Right ventricle myocardium inferior (tissue), 1 donor: ENCODE measurements at places on chromosomes 6 and 20.

- DNase-seq: peak; percentile 20
Measured at GRCh38 chr6:169155481-169155880, 98.2 kb downstream of the THBS2 start.

- DNase-seq: no peak
Measured at GRCh38 chr20:26214991-26215390, 518.3 kb upstream of the ZNF337 start.

GRCh38 chr6:42136508-42137193 lies 5.8 kb downstream of the C6orf132 start:
- DNase-seq: peak; percentile 17

DNA sequence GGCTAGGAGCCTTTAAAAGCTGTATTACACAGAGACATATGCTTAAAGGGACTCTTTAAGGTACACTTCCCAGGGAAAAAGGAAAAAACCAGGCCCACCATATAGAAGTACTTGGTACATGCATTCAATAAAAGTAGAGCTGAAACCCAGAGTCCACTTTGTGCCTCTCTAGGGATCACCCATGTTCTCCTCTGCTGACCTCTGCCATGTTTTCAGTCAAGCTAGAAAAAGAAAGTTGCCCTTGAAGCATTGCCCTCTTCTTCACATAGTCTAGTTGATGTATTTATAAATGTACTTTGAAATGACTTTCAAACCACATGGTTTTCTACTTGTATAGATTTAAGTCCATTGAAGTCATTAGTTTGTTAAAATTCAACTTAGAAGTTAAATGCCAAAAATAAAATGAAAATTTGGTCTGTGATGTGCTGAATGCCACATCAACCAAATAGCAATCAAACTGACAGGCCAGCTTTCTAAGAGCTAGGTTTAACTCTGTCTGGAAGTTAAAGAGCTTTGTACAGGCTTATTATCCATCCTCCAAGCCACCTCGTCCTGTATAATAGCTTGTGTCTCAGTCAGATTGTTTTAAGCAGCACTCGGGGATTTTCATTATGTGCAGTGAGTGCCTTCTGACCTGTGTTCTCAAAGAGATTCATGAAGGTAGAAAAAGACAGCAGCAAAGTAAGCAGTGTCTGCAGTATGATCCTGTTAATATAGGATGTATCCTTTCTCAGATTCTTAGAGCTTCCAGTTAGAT lies 238.6 kb upstream of the PLN start:
- no peak for DNase-seq

- no peak for DNase-seq
Measured at GRCh38 chr6:128483472-128484135, 36.8 kb downstream of the PTPRK start.

DNA sequence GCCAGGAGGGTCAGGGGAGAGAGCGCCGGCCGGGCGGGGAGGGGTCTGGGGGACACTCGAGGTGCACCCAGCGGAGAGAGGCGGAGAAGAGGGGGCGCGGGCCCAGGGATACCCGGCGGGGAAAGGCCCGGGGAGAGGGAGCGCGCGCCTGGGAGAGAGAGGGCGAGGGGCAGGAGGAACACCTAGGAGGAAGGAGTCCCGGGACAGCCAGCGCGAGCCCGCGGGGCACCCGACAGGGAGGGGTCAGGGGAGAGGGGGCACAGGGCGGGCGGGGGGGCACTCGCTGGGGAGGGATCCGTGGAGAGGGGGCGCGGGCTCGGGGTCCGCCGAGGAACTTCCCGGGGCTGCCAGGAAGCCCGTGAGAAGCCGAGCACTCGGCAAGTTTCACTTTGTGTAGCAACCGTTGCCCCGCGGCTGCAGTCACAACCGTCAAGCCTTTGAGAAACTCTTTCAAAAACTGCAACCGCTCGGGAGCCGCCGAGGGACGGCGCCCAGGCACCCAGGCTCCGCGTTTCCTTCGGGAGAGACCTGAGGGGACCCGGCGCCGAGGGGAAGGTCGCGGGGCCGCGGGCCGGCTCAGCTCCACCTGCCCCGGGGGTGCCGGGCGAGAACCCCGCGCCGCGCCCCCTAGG lies 471 bp downstream of the EZR start:
- peak; percentile 86 for DNase-seq
